Body of pancreas (tissue), 4 donors: ENCODE measurements at places on chromosomes 3 and 15. TPM values are rescaled to one million over a fixed set of nuclear protein-coding genes. Genes with fewer than 3 reads are reported as not detected.

The KNG1 gene
- not detected for total RNA-seq

GRCh38 chr3:179449636-179450035 is 1.6 kb downstream of the GNB4 start:
- H3K27ac ChIP-seq = no peak overlapping the region
- H3K4me3 ChIP-seq = no peak overlapping the region

The DUOX2 gene
- total RNA-seq = under 0.01 TPM

DNA sequence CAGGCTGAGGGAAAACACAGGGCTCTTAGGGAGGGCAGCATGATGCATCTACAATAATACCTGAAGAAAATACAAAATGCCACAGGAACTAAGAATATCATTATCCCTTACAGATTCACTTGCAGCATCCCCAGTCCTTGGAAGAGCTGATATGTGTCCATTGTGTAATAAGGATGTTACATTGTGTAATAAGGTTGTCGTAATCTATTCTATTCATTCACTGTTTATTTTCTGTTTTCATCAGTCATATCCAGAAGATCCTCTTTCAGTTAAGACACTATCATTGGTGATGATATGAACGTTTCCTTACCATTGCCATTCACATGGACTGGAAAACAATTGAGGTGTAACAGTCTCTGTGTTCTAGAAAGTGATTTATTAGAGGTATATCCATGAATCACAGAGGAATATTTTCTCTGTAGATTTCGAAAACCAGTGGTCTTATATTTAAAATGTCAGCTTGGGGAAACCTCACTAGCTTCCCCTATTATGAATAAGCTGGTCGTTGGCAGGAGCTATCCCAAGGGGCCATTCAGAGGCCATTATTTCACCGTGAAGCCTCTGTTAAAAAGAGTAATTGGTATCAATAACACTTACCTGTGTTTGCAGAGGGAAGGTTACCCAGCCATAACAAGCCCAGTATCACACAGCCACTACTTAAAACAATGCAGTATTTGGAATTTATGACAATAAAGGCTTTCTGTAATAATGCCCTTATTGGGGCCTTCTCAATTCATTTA is 241.1 kb downstream of the ZNF385D start:
- DNase-seq = no peak
- H3K27me3 ChIP-seq = no peaks in the 10 kb centered on the region
- H3K4me3 ChIP-seq = no peak overlapping the region
- no peaks in the 10 kb centered on the region for H3K36me3 ChIP-seq
- no peaks in the 10 kb centered on the region for H3K4me1 ChIP-seq
- H3K27ac ChIP-seq = no peak overlapping the region

- no peaks in the 10 kb centered on the region for H3K27me3 ChIP-seq
- no peak overlapping the region for H3K27ac ChIP-seq
- H3K36me3 ChIP-seq = no peaks in the 10 kb centered on the region
- H3K4me1 ChIP-seq = no peaks in the 10 kb centered on the region
- no peak for DNase-seq
Measured at GRCh38 chr3:10389339-10389738, 68.4 kb upstream of the SEC13 start.

- H3K27me3 ChIP-seq = no peaks in the 10 kb centered on the region
- H3K27ac ChIP-seq = no peak overlapping the region
- no peaks in the 10 kb centered on the region for H3K4me1 ChIP-seq
- no peaks in the 10 kb centered on the region for H3K36me3 ChIP-seq
- H3K4me3 ChIP-seq = no peak overlapping the region
- DNase-seq = no peak
Measured at GRCh38 chr3:107674371-107674770, 151.6 kb downstream of the BBX start.

DNA sequence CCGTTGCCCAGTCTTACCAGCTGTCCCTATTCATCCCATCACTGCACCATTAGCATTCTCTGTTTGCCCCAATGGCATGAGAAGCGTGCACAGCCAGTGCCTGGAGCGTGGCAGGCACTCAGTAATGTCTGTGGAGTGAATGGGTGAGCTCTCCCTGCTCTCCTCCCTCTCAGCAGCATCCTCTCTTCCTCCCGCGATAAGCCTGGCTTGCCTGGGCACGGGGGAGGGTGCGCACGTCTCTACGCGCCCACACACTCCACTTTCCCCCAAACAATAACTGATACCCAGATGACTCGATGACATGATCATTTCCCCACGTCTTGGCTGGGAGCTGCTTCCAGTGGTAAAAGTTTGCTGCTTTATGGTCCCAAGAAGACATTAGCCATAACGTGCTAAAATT is 81.8 kb upstream of the LINGO1 start:
- H3K36me3 ChIP-seq = no peaks in the 10 kb centered on the region
- no peak overlapping the region for H3K27ac ChIP-seq
- H3K4me3 ChIP-seq = no peak overlapping the region
- no peak for DNase-seq

- H3K27me3 ChIP-seq = no peaks in the 10 kb centered on the region
- H3K27ac ChIP-seq = no peak overlapping the region
- peaks cover 35% of the 10 kb centered on the region for H3K4me1 ChIP-seq
- DNase-seq = no peak
- no peak overlapping the region for H3K4me3 ChIP-seq
- no peaks in the 10 kb centered on the region for H3K36me3 ChIP-seq
Measured at GRCh38 chr15:63461230-63461985, 43.0 kb upstream of the USP3 start.

- H3K4me3 ChIP-seq = peak overlapping the region; percentile 50
- no peaks in the 10 kb centered on the region for H3K27me3 ChIP-seq
- H3K27ac ChIP-seq = peak overlapping the region; percentile 86
- DNase-seq = no peak
- H3K36me3 ChIP-seq = no peaks in the 10 kb centered on the region
Measured at GRCh38 chr3:108089579-108089978, 1.3 kb downstream of the CD47 start.

- no peaks in the 10 kb centered on the region for H3K27me3 ChIP-seq
- H3K36me3 ChIP-seq = no peaks in the 10 kb centered on the region
- no peak for DNase-seq
- no peak overlapping the region for H3K27ac ChIP-seq
- H3K4me3 ChIP-seq = no peak overlapping the region
- peaks cover 31% of the 10 kb centered on the region for H3K4me1 ChIP-seq
Measured at GRCh38 chr3:114436182-114436581, 142.4 kb downstream of the TIGIT start.

DNA sequence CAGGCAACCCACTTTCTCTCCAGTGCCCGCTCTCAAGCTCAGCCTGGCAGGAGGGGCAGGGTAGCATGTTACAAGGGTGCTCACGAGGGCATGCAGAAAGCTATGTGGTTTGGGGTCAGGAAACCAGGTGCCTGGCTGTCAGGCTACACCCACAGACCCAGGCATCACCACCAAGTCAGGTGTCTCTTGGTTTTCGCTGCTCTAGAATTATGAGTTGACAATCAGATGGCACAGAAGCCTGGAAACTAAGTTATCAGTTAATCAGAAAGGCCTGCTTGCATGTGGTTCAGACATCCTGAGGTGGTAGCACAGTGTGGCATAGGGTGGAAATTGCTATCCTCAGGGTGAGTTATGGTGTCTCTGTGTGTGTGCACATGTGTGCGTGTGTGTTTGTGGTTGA is 16.2 kb upstream of the CCR9 start:
- no peak overlapping the region for H3K4me3 ChIP-seq
- no peak for DNase-seq
- no peak overlapping the region for H3K27ac ChIP-seq
- no peaks in the 10 kb centered on the region for H3K36me3 ChIP-seq

The TUSC7 gene
- total RNA-seq = not detected

DNA sequence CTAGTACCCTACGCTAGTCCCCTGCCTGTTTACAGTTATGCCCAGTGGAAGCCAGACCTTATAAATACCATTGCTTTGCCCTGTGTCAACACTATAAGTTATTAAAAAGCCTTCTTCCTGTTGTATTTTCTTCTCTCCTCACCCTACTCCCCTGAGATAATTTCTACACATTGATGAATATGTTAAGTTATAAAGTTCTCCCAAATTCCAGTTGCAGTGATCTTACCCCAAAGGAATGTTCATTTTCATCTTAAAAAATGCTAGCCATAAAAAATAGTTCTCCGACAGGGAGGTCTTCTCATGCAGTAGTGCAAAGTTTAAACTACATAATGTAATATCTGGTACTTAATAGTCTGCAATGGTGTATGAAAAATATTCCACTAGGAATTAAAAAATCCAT is 58.6 kb downstream of the MAP2K5 start:
- no peaks in the 10 kb centered on the region for H3K27me3 ChIP-seq
- no peak for DNase-seq
- no peaks in the 10 kb centered on the region for H3K4me1 ChIP-seq
- no peaks in the 10 kb centered on the region for H3K36me3 ChIP-seq

DNA sequence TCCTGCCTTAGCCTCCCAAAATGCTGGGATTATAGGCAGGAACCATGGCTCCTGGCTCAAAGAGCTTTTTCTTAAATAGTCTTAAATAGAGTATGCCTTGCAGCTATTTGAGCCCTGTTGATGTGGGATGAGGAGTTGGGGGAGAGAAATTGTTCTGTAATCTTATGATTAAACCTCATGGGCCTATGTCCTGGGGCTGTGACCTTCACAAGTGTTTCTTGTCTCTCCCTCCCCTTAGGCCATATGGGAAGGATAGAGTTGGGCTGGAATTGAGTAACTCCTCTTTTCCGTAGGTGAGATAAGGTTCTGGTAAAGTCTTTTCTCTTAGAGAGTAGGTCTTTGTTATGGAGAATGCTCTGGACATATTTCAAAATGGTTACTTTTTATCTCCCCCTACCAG is 114.3 kb downstream of the ARNT2 start:
- H3K4me1 ChIP-seq = peaks cover 4% of the 10 kb centered on the region
- no peak overlapping the region for H3K27ac ChIP-seq
- no peak for DNase-seq
- H3K4me3 ChIP-seq = no peak overlapping the region

- H3K27ac ChIP-seq = no peak overlapping the region
- H3K4me3 ChIP-seq = no peak overlapping the region
- DNase-seq = no peak
- no peaks in the 10 kb centered on the region for H3K36me3 ChIP-seq
- H3K27me3 ChIP-seq = no peaks in the 10 kb centered on the region
- no peaks in the 10 kb centered on the region for H3K4me1 ChIP-seq
Measured at GRCh38 chr15:71187526-71187925, 72.3 kb downstream of the THSD4 start.

- H3K27me3 ChIP-seq = no peaks in the 10 kb centered on the region
- H3K4me3 ChIP-seq = no peak overlapping the region
- H3K27ac ChIP-seq = no peak overlapping the region
Measured at GRCh38 chr15:60620708-60621107, 141.8 kb upstream of the ICE2 start.

DNA sequence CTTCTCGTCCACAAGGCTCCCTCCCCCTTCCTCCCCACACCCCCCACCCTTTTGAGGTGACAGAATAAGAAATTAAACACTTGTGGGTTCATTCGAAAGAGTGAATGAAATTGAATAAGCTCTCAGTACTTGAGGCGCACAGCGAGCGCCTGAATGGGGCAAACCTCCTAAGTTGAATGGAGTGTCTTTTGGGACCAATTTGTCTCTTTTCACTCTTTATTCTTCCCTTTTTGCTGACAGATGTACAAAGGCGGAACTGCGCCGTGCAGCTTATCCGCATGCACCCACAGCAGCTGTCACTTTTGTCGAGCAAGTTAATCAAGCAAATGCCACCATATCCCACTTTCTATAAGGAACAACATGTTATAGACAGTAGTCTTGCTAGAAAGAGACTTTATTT is 47.9 kb upstream of the FEZF2 start:
- no peak overlapping the region for H3K4me3 ChIP-seq
- no peak overlapping the region for H3K27ac ChIP-seq
- no peaks in the 10 kb centered on the region for H3K27me3 ChIP-seq
- no peaks in the 10 kb centered on the region for H3K4me1 ChIP-seq

- DNase-seq = no peak
- H3K4me1 ChIP-seq = no peaks in the 10 kb centered on the region
- H3K27me3 ChIP-seq = no peaks in the 10 kb centered on the region
Measured at GRCh38 chr3:8282541-8283165, 219.0 kb upstream of the LMCD1 start.

The IQCF2 gene
- total RNA-seq = not detected

GRCh38 chr15:53833134-53833624 is 73.7 kb upstream of the WDR72 start:
- H3K36me3 ChIP-seq = no peaks in the 10 kb centered on the region
- H3K27me3 ChIP-seq = no peaks in the 10 kb centered on the region
- no peak for DNase-seq

DNA sequence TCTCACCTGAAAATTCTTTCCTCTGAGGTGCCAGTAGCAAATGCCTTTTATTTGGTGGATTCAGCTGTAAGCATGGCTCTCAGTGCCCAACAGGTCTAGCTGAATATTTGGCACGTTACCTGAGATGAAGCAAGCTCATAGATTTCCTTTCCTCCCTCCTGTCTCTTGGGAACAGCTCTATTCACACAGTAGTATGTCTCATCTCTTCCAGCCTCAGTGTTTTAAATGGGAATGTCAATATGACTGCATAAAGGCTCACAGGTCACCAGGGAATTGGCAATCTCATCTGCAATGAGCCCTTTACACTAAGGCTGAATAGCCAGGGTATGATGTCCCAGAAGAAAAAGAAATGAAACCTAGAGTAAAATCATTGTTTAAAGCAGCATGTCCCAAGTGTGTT is 733.5 kb downstream of the NTRK3 start:
- no peaks in the 10 kb centered on the region for H3K36me3 ChIP-seq
- peaks cover 5% of the 10 kb centered on the region for H3K4me1 ChIP-seq

GRCh38 chr3:51937611-51938450 is 3.9 kb downstream of the RRP9 start:
- DNase-seq = no peak
- peaks cover 9% of the 10 kb centered on the region for H3K36me3 ChIP-seq
- no peak overlapping the region for H3K27ac ChIP-seq
- no peak overlapping the region for H3K4me3 ChIP-seq

- DNase-seq = no peak
- no peak overlapping the region for H3K27ac ChIP-seq
Measured at GRCh38 chr15:50095938-50096821, 22.9 kb downstream of the ATP8B4 start.

The CYP19A1 gene
- total RNA-seq = 0.26 TPM

The SNTN gene
- total RNA-seq = 1.0 TPM

GRCh38 chr15:98855067-98855814 is 152.4 kb downstream of the PGPEP1L start:
- H3K4me3 ChIP-seq = no peak overlapping the region
- no peak for DNase-seq
- H3K27me3 ChIP-seq = no peaks in the 10 kb centered on the region
- no peaks in the 10 kb centered on the region for H3K36me3 ChIP-seq
- peaks cover 82% of the 10 kb centered on the region for H3K4me1 ChIP-seq
- no peak overlapping the region for H3K27ac ChIP-seq

The ZFYVE19 gene
- 29.3 TPM for total RNA-seq

The TMC3 gene
- total RNA-seq = not detected

DNA sequence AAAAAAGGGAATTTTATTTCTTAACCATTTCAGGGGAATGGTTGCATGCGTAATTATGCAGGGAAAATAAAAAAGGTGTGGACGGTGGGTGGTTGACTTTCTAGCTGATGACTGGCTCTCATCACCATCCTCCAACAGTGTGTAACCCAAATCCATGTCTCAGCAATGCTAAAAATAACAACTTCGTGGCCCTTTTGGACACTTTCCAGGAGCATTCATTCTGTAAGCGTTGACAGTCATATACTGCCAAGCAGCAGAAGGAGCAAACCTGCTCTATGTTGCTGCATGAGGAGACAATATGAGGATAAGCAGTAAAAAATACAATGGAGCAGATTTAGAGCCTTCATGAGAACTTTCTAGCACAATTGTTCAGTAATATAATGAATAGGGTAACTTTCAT is 189.1 kb downstream of the ANXA2 start:
- no peak overlapping the region for H3K27ac ChIP-seq
- H3K27me3 ChIP-seq = peaks cover 5% of the 10 kb centered on the region
- DNase-seq = no peak
- H3K36me3 ChIP-seq = no peaks in the 10 kb centered on the region
- H3K4me3 ChIP-seq = no peak overlapping the region

- no peak overlapping the region for H3K27ac ChIP-seq
- DNase-seq = no peak
- no peak overlapping the region for H3K4me3 ChIP-seq
- no peaks in the 10 kb centered on the region for H3K36me3 ChIP-seq
Measured at GRCh38 chr3:77171026-77171425, 131.1 kb downstream of the ROBO2 start.
